ENCODE measurements at places on chromosomes 3 and 15.

DNA sequence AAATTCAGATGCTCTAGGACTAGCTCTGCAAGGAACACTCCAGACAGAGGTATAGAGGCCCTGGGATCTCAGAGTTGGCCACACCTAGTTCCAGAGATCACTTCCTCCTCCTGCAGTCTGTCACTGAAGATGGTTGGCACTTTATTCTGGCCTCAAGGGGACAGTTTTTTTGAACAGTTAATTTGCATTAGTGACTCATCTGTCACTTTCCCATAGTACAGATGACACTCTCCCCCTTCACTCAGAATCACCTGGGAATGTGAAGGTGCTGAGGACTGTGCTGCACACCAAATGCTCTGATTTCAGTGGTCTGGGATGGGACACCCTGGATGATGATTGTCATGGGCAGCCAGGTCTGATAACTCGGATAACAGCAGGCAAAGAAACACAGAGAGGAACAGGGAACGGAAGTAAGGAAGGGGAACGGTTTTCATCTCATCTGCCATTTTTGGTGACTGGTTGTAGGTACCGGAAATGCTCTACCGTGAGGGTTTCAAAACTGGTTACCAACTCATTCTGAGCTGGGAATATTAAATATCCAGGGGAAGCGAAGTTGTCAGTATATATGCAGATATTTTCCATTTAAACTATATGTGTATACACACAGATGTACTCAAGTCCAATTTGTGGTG, 232.5 kb upstream of the ST8SIA2 start:
- H3K27ac ChIP-seq = no peak overlapping the region
- no peaks in the 10 kb centered on the region for H3K27me3 ChIP-seq
- DNase-seq = no peak
- H3K36me3 ChIP-seq = peaks cover 9% of the 10 kb centered on the region

GRCh38 chr3:134992586-134992985, 197.5 kb downstream of the EPHB1 start:
- no peaks in the 10 kb centered on the region for H3K36me3 ChIP-seq
- H3K4me3 ChIP-seq = no peak overlapping the region
- no peak for DNase-seq
- no peaks in the 10 kb centered on the region for H3K4me1 ChIP-seq
- no peaks in the 10 kb centered on the region for H3K27me3 ChIP-seq
- H3K27ac ChIP-seq = no peak overlapping the region

- no peak overlapping the region for H3K27ac ChIP-seq
- no peaks in the 10 kb centered on the region for H3K36me3 ChIP-seq
- peaks cover 21% of the 10 kb centered on the region for H3K27me3 ChIP-seq
- DNase-seq = no peak
Observed at GRCh38 chr3:119743921-119744320, 38.0 kb upstream of the NR1I2 start.

- DNase-seq = no peak
- no peak overlapping the region for H3K27ac ChIP-seq
- no peaks in the 10 kb centered on the region for H3K4me1 ChIP-seq
Observed at GRCh38 chr3:126925411-126926171, 57.3 kb upstream of the PLXNA1 start.

- H3K27ac ChIP-seq = peak overlapping the region; percentile 34
- no peaks in the 10 kb centered on the region for H3K27me3 ChIP-seq
- H3K36me3 ChIP-seq = peaks cover 5% of the 10 kb centered on the region
- H3K4me1 ChIP-seq = peaks cover 33% of the 10 kb centered on the region
Observed at GRCh38 chr15:38589502-38589901, 24.9 kb upstream of the RASGRP1 start.

GRCh38 chr15:74585191-74585590, 30.4 kb upstream of the CLK3 start:
- H3K4me1 ChIP-seq = peaks cover 2% of the 10 kb centered on the region
- no peak overlapping the region for H3K27ac ChIP-seq
- no peak for DNase-seq
- H3K36me3 ChIP-seq = peaks cover 8% of the 10 kb centered on the region
- no peaks in the 10 kb centered on the region for H3K27me3 ChIP-seq

DNA sequence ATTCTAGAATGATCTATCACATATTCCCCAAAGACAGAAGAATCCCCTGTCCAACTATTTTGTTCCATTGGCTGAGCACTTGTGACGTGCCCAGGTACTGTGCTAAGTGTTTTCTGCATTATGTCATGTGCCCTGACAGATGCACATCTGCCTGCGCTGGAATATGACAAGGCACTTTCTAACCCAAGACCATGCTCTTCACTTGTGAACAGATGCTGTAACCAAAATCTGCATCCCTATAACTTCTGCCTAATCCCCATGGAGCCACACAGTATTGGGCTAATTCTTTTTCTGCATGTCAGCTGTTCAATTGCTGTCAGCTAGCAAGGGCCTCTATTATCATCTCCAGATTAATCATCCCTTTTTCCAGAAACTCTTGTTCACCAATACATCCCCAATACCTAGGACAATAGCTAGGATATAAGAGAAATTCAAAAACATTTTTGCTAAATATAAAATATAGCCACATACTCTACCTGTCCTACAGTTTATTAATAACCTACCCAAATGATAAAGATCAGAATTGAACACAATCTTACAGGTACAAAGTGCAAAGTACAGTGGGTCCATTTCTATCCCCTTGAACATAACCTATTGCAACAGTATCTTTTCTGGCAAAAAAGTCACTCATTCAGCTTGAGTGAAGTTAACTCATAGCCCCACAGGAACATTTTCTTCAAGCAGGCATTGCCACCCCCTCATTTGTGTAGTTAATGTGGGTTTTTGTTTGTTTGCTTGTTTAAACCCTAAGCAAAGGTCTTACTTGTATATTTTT, 109.4 kb upstream of the LRRN1 start:
- no peak for DNase-seq
- no peaks in the 10 kb centered on the region for H3K27me3 ChIP-seq
- H3K4me1 ChIP-seq = no peaks in the 10 kb centered on the region
- H3K27ac ChIP-seq = no peak overlapping the region
- H3K4me3 ChIP-seq = no peak overlapping the region
- no peaks in the 10 kb centered on the region for H3K36me3 ChIP-seq

GRCh38 chr3:73765878-73766545, 141.3 kb upstream of the PDZRN3 start:
- no peak overlapping the region for H3K27ac ChIP-seq
- DNase-seq = no peak
- H3K4me1 ChIP-seq = no peaks in the 10 kb centered on the region
- no peak overlapping the region for H3K4me3 ChIP-seq
- no peaks in the 10 kb centered on the region for H3K36me3 ChIP-seq
- H3K27me3 ChIP-seq = no peaks in the 10 kb centered on the region

GRCh38 chr3:12759693-12760565, 870 bp upstream of the TMEM40 start:
- DNase-seq = no peak
- no peak overlapping the region for H3K4me3 ChIP-seq
- no peaks in the 10 kb centered on the region for H3K36me3 ChIP-seq
- no peak overlapping the region for H3K27ac ChIP-seq
- H3K27me3 ChIP-seq = peaks cover 8% of the 10 kb centered on the region

GRCh38 chr3:108565506-108565905, 23.7 kb downstream of the CIP2A start:
- H3K4me1 ChIP-seq = peaks cover 3% of the 10 kb centered on the region
- peaks cover 35% of the 10 kb centered on the region for H3K36me3 ChIP-seq
- H3K27me3 ChIP-seq = no peaks in the 10 kb centered on the region
- H3K27ac ChIP-seq = no peak overlapping the region

DNA sequence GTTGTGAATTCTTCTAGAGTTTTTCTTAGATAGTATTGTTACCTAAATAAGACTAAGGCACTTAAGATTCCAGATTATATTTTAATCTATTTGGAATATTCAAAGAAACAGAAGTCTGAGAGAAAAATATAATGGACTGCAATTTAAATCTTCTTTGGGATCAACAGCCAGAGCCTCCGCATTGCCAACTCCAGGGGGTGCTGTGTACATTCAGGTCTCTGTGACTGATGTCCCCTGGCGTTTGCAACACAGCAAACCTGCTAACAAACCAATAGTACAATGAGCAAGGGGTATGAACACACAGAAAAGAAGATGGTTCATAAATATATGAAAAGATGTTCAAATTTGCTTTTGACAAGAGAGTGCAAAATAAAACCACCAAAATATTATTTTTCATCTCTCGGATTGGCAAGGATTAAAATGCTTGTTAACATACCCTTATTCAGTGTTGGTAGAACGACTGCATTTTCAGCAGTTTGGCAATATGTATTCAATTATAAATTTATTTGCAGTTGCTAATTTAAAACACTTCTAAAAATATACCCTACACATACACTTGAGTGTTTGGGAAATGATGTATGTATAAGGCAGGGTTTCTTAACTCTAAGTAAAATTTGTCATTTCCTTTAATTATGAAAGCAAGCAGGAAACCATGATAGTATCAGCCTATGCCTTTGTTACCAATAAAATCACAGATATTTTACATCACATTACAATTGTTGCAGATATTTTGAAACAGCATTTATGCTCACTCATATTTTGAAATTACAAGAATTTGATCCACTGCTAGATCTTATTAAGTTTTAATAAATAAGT, 16.1 kb upstream of the TM4SF1 start:
- H3K27ac ChIP-seq = no peak overlapping the region
- no peaks in the 10 kb centered on the region for H3K27me3 ChIP-seq
- peak; percentile 50 for DNase-seq
- H3K4me3 ChIP-seq = no peak overlapping the region
- H3K36me3 ChIP-seq = no peaks in the 10 kb centered on the region

- no peak overlapping the region for H3K27ac ChIP-seq
- DNase-seq = peak; percentile 24
- peaks cover 5% of the 10 kb centered on the region for H3K27me3 ChIP-seq
- H3K4me1 ChIP-seq = no peaks in the 10 kb centered on the region
- H3K4me3 ChIP-seq = no peak overlapping the region
Observed at GRCh38 chr15:84023636-84024035, 211.9 kb upstream of the GOLGA6L4 start.

- H3K4me3 ChIP-seq = no peak overlapping the region
- peaks cover 32% of the 10 kb centered on the region for H3K4me1 ChIP-seq
- no peak for DNase-seq
- peaks cover under 1% of the 10 kb centered on the region for H3K36me3 ChIP-seq
Observed at GRCh38 chr15:56160966-56161365, 82.7 kb downstream of the RFX7 start.

DNA sequence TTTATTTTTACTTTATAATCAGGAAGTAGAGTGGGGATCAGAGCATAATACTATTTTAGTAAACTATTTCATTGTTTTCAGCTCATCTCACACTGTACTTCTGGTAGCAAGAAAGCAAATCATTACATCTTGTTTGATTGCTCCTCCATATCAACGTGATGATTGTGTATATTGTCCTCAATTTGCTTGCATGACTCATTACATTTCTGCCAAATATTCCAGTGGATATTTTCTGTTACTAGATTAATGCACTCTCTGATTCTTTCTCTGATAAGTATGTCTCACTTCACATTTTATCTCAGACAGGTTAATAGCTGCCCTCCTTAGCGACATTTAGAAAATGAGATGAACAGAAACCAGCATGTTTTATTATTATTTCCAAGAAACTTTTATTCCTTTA, 1145.3 kb downstream of the OTOL1 start:
- no peak overlapping the region for H3K4me3 ChIP-seq
- no peaks in the 10 kb centered on the region for H3K4me1 ChIP-seq
- DNase-seq = no peak
- peaks cover 2% of the 10 kb centered on the region for H3K36me3 ChIP-seq
- H3K27me3 ChIP-seq = no peaks in the 10 kb centered on the region

DNA sequence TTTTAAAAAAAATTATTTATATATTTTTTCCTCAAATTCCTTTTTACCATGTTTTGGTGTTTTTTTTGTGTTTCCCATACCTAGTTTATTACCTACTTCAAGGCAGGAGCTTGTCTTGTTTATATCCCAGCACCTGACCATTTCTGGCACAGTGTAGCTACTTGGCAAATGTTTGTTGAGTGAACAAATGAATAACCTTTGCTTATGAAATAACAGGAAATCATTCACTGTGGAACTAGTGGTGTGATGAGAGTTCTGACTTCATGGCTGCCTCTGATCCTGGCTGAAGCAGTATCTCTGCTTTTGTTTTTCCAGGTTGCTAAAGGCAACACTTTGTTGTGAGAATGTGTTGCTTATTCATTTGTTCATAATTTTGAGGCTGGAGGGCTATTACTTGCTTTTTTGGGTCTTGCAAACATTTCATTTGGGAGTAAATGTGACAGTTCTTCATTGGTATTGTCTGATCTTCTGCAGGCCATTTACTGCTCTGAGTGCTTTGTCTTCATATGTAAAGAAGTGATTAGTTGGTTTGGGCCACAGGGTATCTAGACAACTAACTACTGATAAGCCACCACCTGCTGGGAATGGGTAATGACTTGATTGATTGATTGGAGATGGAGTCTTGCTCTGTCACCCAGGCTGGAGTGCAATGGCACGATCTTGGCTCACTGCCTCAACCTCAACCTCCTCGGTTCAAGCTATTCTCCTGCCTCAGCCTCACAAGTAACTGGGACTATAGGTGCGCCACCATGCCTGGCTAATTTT, 5.7 kb downstream of the RAD54L2 start:
- no peaks in the 10 kb centered on the region for H3K27me3 ChIP-seq
- no peak for DNase-seq
- H3K27ac ChIP-seq = no peak overlapping the region
- peaks cover 21% of the 10 kb centered on the region for H3K4me1 ChIP-seq
- H3K36me3 ChIP-seq = peaks cover 2% of the 10 kb centered on the region
- no peak overlapping the region for H3K4me3 ChIP-seq

- no peak overlapping the region for H3K4me3 ChIP-seq
- no peak overlapping the region for H3K27ac ChIP-seq
- DNase-seq = no peak
- no peaks in the 10 kb centered on the region for H3K27me3 ChIP-seq
- H3K4me1 ChIP-seq = no peaks in the 10 kb centered on the region
- H3K36me3 ChIP-seq = no peaks in the 10 kb centered on the region
Observed at GRCh38 chr3:73774645-73775044, 149.9 kb upstream of the PDZRN3 start.

GRCh38 chr15:88144921-88145653, 111.5 kb downstream of the NTRK3 start:
- H3K4me1 ChIP-seq = no peaks in the 10 kb centered on the region
- DNase-seq = no peak
- no peaks in the 10 kb centered on the region for H3K36me3 ChIP-seq

DNA sequence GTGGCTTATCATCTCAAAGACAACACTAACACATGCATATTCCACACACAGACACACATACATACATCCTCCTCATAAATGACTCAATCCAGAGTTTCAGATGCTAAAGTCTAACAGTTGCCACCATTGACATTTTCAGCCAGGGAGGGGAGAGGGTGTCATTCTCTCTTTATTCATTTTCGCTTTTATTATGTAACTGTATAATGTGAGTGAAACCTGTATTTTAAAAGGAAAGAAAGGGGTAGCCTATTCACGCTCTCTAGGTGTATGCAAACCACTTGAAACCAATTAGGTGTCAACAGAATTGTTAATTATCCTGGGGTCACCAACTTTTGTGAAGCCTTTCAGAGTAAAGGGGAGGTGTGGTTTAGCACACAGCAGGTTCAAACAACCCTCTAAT, 1282.9 kb downstream of the ROBO2 start:
- H3K27me3 ChIP-seq = no peaks in the 10 kb centered on the region
- H3K27ac ChIP-seq = no peak overlapping the region
- no peaks in the 10 kb centered on the region for H3K36me3 ChIP-seq
- no peak overlapping the region for H3K4me3 ChIP-seq
- H3K4me1 ChIP-seq = no peaks in the 10 kb centered on the region

- H3K36me3 ChIP-seq = no peaks in the 10 kb centered on the region
- H3K27me3 ChIP-seq = no peaks in the 10 kb centered on the region
- H3K27ac ChIP-seq = no peak overlapping the region
- H3K4me3 ChIP-seq = no peak overlapping the region
- H3K4me1 ChIP-seq = no peaks in the 10 kb centered on the region
Observed at GRCh38 chr15:35244227-35244626, 159.1 kb upstream of the NANOGP8 start.

All from activated CD4-positive, alpha-beta memory T cell treated with anti-CD3 and anti-CD28 coated beads for 36 hours (primary cell).